ENCODE measurements at places on chromosomes 2 and 18.

GRCh38 chr2:31238906-31239592 is 5.1 kb downstream of the EHD3 start:
- DNase-seq: no peak

GRCh38 chr2:207632575-207633493 is 7.6 kb upstream of the METTL21A start:
- DNase-seq: no peak

- no peak for DNase-seq
Measured at GRCh38 chr2:102677244-102678215, 58.2 kb downstream of the SLC9A2 start.

GRCh38 chr2:39584283-39584965 is 81.3 kb upstream of the TMEM178A start:
- DNase-seq: no peak

DNA sequence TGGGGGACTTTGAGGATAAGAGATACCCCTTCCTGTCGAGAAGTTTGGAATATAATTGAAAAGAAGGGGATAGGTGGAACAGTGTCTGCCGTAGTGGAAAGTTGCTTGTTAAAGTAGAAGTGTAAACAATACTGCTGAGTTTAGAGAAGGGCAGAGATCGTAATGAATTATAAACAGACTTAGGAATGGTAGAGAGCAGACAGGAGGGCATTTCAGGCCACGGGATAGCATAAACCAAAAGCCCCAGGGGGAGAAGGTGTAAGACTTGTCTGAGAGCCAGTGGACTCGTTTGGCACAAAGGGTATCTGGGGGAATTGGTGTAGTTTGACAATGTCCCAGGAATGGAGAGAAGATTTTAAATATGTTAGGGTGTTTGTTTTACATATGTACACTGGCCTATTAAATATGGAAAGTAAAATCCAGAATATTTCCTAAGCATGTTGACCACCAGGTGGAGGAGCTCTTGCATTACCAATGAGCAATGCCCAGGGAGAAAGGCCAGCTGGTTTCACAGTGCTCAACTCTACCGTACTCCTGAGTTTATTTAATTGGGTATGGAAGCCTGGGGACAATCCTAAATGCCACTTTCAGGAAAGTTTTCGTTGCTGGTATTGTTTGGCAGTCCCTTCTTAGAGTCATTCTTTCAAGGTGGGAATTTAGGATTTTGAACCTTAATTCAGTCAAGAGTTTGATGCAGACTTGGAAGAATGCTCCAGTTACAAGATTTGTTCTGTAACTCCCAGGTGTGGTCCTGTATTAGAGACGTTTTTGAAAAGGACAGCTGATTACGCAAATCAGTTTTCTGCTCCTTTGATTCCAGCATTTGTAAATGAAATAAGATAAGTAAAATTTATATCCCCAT is 7.5 kb downstream of the COPS8 start:
- DNase-seq: no peak

DNA sequence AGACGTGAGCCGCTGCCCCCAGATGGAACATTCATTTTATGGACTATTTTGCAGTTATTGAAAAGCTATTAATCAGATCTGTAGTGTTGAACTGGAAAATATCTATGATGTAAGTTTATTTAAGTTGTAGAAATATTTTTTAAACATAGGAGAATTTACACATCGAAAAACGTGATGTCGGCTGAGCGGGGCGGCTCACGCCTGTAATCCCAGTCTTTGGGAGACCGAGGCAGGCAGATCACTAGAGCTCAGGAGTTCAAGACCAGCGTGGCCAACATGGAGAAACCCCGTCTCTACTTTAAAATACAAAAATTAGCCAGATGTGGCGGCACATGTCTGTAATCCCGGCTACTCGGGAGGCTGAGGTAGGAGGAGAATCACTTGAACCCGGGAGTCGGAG is 2.0 kb upstream of the TIA1 start:
- DNase-seq: no peak

- no peak for DNase-seq
Measured at GRCh38 chr2:190843890-190844699, 36.5 kb upstream of the GLS start.

GRCh38 chr2:46299365-46300263 is 2.4 kb downstream of the EPAS1 start:
- no peak for DNase-seq

- no peak for DNase-seq
Measured at GRCh38 chr2:67883316-67884087, 179.3 kb downstream of the C1D start.

DNA sequence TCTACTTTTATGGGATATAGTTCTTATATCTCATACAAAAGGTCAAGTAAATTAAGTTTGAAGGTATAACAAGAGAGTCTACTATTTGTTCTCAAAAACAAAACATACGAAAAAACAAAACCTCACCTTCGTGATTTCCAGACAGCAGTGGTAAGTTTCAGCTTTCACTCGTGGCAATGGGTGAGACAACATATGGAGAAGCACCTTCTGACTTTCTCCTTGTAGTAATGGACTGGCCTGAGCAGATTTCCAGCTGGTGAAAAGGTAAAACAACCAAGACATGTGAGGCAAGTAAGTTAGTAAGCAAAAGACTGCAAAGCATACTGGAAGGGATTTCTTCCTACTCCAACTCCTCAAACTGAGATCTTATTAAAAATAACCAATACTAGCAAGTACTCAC is 39.6 kb downstream of the RTTN start:
- no peak for DNase-seq
